ENCODE measurements at places on chromosomes 11 and 22. TPM values are rescaled to one million over a fixed set of nuclear protein-coding genes. Genes with fewer than 3 reads are reported as not detected.

Gene SLC22A9
- total RNA-seq = 0.22 TPM

Gene ACR
- 0.77 TPM for total RNA-seq

Gene CNIH2
- 0.58 TPM for total RNA-seq

Gene SAA4
- not detected for total RNA-seq

Gene OR52N4
- not detected for total RNA-seq

Gene ZBTB3
- total RNA-seq = 18.7 TPM

Gene MRGPRF
- total RNA-seq = 3.0 TPM

Gene ART1
- total RNA-seq = not detected

Gene NCAM1
- 10.7 TPM for total RNA-seq

Gene PRR5L
- 169 TPM for total RNA-seq

Gene GSTT4
- total RNA-seq = not detected

Gene ZBTB16
- total RNA-seq = 13.7 TPM

Gene SLC1A2
- total RNA-seq = 0.10 TPM

Gene CLMP
- 13.2 TPM for total RNA-seq

Gene RCE1
- total RNA-seq = 35.9 TPM

Gene NAALAD2
- total RNA-seq = 0.61 TPM

Gene BIRC3
- 66.3 TPM for total RNA-seq

Gene MAPK8IP2
- 1.4 TPM for total RNA-seq

Gene LRRC74B
- total RNA-seq = not detected

Gene BEST1
- total RNA-seq = 0.58 TPM

Gene OR5A1
- not detected for total RNA-seq

Gene COA4
- total RNA-seq = 111 TPM

Gene RAG1
- 0.47 TPM for total RNA-seq

Gene CRYBB3
- 0.48 TPM for total RNA-seq

Gene TBCEL
- total RNA-seq = 10.1 TPM

Gene ARHGAP8
- 38.4 TPM for total RNA-seq

Gene PIM3
- total RNA-seq = 65.6 TPM

Gene TMEM135
- total RNA-seq = 41.4 TPM

Gene SCUBE1
- 1.7 TPM for total RNA-seq

Gene ENTHD1
- not detected for total RNA-seq

Gene F2
- not detected for total RNA-seq

Gene CNTN5
- not detected for total RNA-seq

Gene GTSE1
- total RNA-seq = 7.8 TPM

Gene TMPRSS5
- total RNA-seq = 0.59 TPM

Gene CFAP300
- total RNA-seq = not detected

Gene UPB1
- 0.16 TPM for total RNA-seq

Gene MOV10L1
- total RNA-seq = 0.50 TPM

Gene NXF1
- total RNA-seq = 39.2 TPM

Gene PKNOX2
- total RNA-seq = 1.3 TPM

Gene CCDC81
- total RNA-seq = 0.53 TPM

Gene SOX10
- 0.57 TPM for total RNA-seq

Gene APOL3
- total RNA-seq = 9.6 TPM

Gene ADSL
- total RNA-seq = 47.0 TPM

Gene AIFM3
- total RNA-seq = 156 TPM

Gene TPBGL
- 0.11 TPM for total RNA-seq

Gene BDNF
- 0.10 TPM for total RNA-seq

Gene CD3E
- total RNA-seq = 5.7 TPM

Gene DDI1
- total RNA-seq = not detected
